Left lung (tissue), 14 donors: ENCODE measurements at places on chromosomes 4 and X.

DNA sequence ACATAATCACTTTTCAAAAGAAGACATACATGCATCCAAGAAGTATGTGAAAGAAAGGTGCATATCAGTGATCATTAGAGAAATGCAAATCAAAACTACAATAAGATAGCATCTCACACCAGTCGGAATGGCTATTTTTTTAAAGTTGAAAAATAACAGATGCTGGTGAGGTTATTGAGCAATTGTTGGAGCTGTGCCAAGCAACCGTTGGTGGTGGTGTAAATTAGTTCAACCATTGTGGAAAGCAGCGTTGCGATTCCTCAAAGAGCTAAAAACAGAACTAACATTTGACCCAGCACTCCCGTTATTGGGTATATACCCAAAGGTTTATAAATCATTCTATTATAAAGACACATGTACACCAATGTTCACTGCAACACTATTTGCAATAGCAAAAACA, 14.2 kb downstream of the COX7B2 start:
- no peak for DNase-seq

DNA sequence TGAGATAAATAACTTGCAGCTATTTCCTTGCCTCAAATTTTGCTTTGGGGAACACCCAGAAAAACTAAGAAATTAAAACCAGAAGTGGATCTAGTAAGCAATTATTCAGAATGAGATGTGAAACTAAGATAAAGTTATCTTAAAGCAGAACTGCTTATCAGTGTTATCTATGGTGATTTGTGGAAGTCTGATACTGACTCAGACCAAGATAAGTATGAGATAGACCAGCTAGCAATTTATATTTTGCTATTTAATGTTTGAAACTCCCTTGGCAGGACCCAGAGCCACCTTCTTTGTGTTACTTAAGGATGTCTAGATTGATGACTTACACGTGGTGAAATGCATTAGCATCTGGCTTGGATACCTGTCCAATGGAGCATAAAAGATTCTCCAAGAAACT, 368.1 kb downstream of the EPHA5 start:
- no peak for DNase-seq

- peak; percentile 85 for DNase-seq
These were observed at the start of gene UBE2K for GRCh38 chr4:39697740-39698423. TSS of gene UBE2K (plus strand) at chr4:39698136. CDS start at chr4:39698328, 192 bp downstream.

- peak; percentile 51 for DNase-seq
These were observed 535.5 kb downstream of the MID1IP1 start for GRCh38 chrX:39336671-39337311.

- DNase-seq = no peak
These were observed 56.2 kb upstream of the PJA1 start for GRCh38 chrX:69221239-69222102.

- no peak for DNase-seq
These were observed 65.5 kb upstream of the KLF3 start for GRCh38 chr4:38598489-38598888.

GRCh38 chr4:3335385-3335784, 42.6 kb downstream of the RGS12 start:
- DNase-seq = no peak

GRCh38 chr4:188941524-188942119, 802.4 kb downstream of the TRIML1 start:
- no peak for DNase-seq

GRCh38 chrX:70422851-70423341, at the start of gene GDPD2:
TSS of gene GDPD2 (plus strand) at chrX:70423314. CDS start at chrX:70424985, 1,671 bp downstream.
- peak; percentile 39 for DNase-seq

GRCh38 chr4:725391-726234, 20.0 kb downstream of the PCGF3 start:
- DNase-seq = no peak

DNA sequence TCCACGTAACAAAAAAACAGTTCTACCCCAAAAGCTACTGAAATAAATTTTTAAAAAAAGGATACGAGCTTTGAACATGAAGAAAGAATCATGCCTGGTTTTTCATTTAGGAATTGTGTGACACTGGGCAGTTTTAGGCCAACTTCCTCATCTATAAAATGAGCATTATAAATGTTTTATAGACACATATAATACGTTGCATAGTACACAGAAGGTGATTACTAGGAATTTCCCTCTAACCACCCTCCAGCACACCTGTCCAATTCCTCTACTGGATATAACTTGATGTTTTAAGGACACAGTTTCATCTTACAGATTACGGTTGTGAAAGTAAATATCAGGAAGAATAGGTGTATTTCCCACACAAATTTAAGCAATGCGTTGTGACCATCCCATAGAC, 85.5 kb upstream of the IQCM start:
- no peak for DNase-seq

- DNase-seq = no peak
These were observed 34.1 kb downstream of the ART3 start for GRCh38 chr4:76108467-76109181.

GRCh38 chrX:10756441-10756840, 136.1 kb upstream of the MID1 start:
- DNase-seq = no peak

GRCh38 chr4:89099034-89099433, 12.3 kb upstream of the TIGD2 start:
- DNase-seq = no peak

DNA sequence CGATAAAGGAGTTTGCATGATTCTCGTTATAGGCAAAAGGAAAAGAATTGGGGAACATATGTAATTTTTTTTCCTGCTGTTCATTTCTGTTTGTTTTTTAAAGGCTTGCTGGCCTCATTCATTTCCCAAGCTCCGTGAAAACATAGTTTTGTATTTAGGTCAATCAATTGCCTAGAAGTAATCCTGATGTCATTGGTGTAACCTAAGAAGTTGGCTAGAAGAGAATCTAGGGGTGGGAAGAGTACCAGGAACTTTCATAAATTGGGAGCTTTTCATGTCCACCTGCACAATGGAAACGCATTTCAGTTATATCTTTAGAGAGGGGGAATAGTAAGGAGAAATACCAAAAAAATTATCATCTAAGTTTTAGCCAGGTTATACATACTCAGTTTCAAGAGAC, 3.8 kb downstream of the RAPGEF2 start:
- no peak for DNase-seq

DNA sequence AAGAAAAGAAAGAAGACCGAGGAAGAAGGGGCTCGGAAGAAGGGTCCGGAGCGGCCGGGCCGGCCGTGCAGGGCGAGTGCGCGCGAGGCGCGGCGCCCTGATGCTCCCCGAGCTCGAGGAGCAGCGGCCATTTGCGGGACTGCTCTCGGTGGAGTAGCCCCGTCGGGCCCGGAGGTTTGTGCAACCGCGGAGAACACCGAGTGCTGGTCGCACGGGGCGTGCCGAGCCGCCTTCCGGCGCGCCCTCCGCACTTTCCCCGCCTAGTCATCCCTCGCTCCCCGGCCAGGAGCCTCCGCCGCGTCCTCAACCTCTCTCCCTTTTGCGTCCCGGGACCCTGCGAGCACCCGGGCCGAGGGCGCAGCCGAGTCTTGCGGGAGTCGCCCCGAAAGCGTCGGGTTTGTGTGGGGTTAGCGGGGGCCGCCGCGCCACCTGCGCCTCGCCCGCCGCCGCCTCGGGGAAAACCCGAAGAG, 127.4 kb downstream of the LAS1L start:
- peak; percentile 2 for DNase-seq

DNA sequence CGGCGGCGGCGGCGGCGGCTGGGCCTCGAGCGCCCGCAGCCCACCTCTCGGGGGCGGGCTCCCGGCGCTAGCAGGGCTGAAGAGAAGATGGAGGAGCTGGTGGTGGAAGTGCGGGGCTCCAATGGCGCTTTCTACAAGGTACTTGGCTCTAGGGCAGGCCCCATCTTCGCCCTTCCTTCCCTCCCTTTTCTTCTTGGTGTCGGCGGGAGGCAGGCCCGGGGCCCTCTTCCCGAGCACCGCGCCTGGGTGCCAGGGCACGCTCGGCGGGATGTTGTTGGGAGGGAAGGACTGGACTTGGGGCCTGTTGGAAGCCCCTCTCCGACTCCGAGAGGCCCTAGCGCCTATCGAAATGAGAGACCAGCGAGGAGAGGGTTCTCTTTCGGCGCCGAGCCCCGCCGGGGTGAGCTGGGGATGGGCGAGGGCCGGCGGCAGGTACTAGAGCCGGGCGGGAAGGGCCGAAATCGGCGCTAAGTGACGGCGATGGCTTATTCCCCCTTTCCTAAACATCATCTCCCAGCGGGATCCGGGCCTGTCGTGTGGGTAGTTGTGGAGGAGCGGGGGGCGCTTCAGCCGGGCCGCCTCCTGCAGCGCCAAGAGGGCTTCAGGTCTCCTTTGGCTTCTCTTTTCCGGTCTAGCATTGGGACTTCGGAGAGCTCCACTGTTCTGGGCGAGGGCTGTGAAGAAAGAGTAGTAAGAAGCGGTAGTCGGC, 528 bp downstream of the FMR1 start:
- DNase-seq = peak; percentile 76

- DNase-seq = no peak
These were observed 25.0 kb upstream of the SHROOM4 start for GRCh38 chrX:50838820-50839600.

DNA sequence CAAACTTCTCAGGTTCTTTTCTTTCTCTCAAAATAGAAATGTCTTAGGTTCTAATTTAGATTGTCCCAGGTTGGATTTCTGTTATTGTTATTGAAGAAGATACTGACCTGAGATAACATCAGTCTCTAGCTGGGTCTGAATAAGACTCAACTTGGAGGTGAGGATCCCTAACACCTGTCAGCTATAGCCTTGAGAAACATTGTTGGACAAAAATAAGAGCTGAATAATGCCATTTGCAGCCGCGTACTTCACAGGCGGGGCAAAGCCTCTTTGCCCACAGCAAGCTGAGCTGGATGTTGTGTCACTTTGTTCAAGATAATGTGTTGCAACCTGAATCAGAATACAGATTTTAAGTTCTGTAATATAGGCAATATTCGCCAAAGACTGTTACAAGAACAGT, 35.6 kb downstream of the VCX3B start:
- no peak for DNase-seq
